Transverse colon (tissue), 4 donors: ENCODE measurements at places on chromosomes 6 and 20. TPM values are rescaled to one million over a fixed set of nuclear protein-coding genes. Genes with fewer than 3 reads are reported as not detected.

GRCh38 chr20:47253872-47254271, 102.6 kb downstream of the ZMYND8 start:
- no peak for DNase-seq

DNA sequence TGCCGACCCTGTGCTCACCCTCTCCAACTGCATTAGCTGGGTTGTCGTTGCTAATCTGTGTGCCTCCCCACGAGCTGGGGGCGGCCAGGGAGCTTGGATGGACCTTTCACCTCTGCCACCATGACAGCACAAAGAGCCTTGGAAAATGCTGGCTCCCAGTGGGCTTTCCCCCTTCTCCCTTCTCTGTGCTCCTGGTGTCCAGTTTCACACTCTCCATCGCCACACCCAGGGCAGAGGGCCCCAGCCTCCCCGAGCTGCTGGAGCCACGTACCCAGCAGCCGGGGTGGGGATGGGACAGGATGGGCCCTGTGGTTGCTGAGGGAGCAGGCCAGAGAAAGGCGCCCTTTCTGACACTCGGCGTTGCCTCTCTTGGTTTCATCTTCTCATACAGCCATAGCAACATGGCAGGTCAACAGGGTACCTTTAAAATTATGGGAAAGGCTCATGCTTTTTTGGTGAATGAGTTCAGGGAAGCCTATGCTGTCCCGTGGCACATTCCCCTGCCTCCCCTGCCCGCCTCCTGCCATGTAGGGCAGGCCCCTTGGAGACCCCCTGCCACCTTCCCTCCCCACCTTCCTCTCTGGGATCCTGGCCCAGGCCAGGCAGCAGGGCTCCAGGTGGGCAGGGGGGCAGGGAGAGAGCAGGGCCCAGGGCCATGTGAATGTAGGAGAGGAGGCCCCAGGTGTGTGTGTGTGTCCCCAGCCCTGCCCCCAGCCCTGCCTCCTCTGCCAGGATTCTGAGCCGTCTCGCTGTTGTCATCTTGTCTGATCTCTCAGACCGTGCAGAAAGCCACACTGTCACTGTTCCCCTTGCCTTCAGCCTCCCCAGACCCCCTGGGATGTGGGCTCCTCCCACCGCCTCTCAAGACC, 85.2 kb upstream of the CCDC167 start:
- no peak for DNase-seq

DNA sequence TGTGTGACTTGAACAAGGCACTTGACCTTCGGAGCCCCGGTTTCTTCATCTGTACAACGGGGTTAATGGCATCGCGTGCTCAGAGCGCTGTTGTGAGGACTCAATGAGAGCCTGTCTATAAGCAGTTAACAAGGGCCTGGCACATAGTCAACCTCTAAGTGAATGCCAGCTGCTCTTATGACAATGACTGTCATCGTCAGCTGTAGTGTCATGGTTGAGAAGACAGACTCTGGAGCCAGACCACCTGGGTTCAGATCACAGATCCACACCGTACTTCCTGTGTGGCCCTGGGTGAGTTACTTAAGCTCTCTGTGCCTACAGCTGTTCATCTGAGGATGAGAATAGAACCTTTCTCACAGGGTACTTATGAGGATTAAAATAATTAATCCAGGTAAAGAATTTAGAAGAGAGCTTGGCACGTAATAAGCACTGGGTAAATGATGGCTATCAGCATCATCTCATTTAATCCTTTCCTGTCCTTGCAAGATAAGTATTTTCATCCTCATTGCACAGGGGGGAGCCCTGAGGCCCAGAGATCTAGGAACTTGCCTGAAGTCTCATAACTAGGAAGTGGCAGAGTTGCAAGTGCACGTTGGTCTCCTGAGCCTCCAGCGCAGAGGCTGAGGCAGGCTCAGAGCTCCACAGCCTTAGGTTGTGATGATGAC, 105.3 kb downstream of the EYA2 start:
- no peak for DNase-seq

- DNase-seq, result peak; percentile 26
These were observed 39.6 kb downstream of the TPD52L1 start for GRCh38 chr6:125193208-125193607.

- no peak for DNase-seq
These were observed 104.8 kb upstream of the NEDD9 start for GRCh38 chr6:11337306-11337705.

The PPIL6 gene
- total RNA-seq, result 4.0 TPM

DNA sequence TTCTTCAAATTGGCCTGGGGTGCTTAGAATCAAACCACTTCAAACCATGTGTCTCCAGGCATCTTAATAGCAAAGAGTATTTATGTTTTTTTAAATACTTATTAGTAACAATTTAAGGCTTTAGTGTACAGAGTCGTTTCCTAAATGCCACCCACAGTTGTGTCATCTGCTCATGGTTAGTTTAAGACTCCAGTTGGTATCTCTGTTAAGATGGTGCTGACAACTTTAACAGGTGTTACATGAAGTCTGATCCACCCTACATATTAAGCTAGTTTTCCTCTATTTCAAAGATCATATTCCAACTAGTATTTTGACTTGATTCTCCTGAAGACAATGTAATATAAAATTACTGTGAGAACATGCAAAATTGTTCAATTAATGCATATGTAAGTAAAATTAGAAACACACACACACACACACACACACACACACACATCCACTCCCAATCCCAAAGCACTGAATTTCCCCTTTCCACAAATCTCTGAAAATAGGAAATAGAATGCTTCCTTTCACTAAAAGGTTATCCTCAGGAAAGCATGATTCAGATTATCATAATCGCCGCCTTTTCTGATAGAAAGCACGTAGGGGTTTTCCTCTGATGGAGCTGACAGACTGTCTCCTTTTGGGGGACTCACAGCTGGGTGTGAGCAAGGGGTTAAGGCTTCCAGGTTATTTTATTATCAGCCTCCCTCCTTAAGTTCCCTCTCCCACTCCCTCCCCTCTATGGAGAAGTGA, 10.5 kb downstream of the CNKSR3 start:
- no peak for DNase-seq

DNA sequence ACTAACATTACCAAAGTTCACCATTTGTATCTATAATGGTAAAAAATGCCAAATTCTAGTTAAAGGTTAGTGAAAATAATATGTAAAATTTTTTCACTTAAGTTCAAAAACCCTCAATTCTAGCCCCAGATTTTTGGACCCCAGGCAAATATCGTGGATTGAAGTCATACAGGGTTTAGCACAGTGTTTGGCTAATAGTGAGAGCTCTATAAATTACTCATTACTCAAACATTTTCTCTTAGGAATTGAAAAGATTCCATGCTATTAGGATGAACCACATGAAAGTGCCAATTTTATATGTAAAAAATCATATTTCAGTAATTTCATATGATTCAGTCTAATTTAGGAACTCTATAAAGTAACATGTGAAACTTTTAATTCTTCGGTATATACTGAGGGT, 170.3 kb upstream of the PREP start:
- no peak for DNase-seq

The TPBG gene
- 13.4 TPM for total RNA-seq

GRCh38 chr20:18831830-18832499, 18.4 kb downstream of the SCP2D1 start:
- no peak for DNase-seq

The RIN2 gene
- total RNA-seq, result 53.2 TPM

DNA sequence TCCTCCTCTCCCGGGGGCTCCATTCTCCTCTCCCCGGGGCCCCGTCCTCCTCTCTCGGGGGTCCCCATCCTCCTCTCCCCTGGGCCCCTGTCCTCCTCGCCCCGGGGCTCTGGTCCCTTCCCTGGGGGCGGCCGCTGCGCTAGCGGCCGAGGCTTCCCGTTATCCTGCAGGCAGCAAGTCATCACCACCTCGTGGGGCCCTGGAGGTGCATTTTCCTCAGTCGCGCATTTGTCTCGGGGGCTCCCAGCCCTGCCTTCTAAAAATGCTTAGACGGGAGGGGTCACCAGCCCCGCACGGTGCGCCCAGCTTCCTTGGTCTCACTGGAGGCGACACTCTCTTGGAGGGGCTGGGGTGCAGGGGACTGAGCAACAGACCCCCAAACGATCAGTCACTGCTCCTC, 216.5 kb downstream of the QKI start:
- no peak for DNase-seq

- DNase-seq, result no peak
These were observed 30.8 kb upstream of the SYNCRIP start for GRCh38 chr6:85673198-85674139.

DNA sequence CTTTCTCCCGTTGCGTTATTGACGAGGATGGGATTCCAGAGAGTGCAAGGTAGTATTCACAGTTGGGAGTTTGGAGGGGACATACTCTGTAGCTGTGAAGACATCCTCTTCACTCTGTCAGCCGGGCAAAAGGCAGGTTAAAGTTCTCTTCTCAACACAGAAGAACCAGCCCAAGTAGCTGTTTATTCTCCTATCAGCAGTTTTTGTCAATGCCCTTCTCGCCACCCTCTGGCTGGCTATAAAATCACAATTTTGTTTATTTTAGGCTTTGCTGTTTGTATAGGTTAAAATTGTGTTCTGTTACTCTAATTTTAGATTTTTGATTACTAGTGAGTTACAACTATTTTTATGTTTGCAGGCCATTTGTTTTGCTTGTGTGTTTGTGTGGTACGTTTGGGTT, 37.9 kb upstream of the MAS1 start:
- DNase-seq, result no peak

- no peak for DNase-seq
These were observed 59.1 kb upstream of the NEDD9 start for GRCh38 chr6:11291582-11291981.

- DNase-seq, result no peak
These were observed 867.2 kb downstream of the PHF3 start for GRCh38 chr6:64502801-64503200.

The HAO1 gene
- not detected for total RNA-seq

- no peak for DNase-seq
These were observed 11.2 kb downstream of the PPP1R14C start for GRCh38 chr6:150153905-150154492.

DNA sequence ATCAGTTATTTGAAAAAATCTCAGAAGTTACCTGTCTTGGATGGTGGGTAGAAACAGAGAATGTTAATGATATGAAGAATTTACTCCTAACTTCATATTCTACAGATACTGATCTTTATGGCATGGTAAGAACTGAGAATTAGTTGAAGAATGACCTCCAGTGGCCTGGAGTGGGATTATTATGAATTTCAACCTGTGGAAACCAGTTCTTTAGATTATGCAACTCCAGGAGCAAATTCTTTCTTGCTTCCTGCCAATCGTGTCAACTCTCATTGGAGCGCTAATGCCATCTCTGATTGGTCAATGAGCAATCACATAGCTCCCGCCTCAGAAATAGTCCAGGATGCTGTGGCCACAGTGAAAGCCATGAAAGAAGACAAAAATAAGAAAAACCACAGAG, 40.6 kb downstream of the LYRM2 start:
- DNase-seq, result no peak

GRCh38 chr20:8788831-8789230, 280.1 kb upstream of the PLCB4 start:
- DNase-seq, result peak; percentile 62

- DNase-seq, result peak; percentile 52
These were observed 16.4 kb downstream of the ZNF311 start for GRCh38 chr6:28988536-28989311.

DNA sequence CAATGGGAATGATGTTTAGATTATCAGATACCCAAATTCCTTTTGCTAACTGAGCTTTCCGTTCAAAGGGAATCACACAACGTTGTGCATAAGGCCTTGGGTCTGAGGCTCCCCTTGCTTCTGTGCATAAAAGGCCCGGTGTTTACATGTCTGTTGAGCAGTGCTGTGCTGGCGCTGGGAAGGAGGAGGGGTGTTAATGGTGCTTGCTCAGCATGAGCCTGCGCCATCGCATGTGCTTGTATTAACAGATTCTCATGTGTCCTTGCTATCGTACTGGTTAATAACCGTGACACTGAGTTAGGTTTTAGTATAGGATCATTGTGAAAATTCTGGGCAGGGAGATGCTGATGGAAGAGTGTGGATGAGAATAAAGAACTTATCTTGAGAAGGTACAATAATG, 62.3 kb upstream of the TRAF3IP2 start:
- DNase-seq, result no peak

- no peak for DNase-seq
These were observed 63.9 kb downstream of the KCNS1 start for GRCh38 chr20:45037050-45037449.

GRCh38 chr6:134172020-134172705, 119.7 kb upstream of the SLC2A12 start:
- no peak for DNase-seq
